ENCODE measurements at places on chromosomes 1 and 21. TPM values are rescaled to one million over a fixed set of nuclear protein-coding genes. Genes with fewer than 3 reads are reported as not detected.

Gene KIF17
- 6.1 TPM for polyA plus RNA-seq

Gene MATN1
- polyA plus RNA-seq = 0.55 TPM

- DNase-seq = no peak
These were observed 304.4 kb downstream of the NFIA start for GRCh38 chr1:61386770-61387169.

DNA sequence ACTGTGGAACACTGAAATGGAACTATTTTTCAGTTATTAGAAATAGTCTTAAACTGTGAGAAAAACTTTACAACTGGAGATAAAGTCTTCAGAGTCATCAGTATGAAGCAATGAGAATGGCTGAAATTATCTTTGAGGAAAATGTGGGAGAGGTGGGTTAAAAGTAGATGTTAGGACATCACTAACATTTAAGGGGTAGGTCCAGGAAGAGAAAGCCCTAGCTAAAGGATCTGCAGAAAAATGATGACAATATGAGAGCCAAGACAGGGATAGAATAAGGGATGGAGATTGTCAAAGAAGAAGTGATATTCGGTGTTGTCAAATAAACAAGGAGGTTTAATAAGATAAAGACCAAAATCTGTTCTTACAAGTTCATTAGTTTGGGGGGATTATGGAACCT lies 123.3 kb upstream of the GPR52 start:
- DNase-seq = no peak

DNA sequence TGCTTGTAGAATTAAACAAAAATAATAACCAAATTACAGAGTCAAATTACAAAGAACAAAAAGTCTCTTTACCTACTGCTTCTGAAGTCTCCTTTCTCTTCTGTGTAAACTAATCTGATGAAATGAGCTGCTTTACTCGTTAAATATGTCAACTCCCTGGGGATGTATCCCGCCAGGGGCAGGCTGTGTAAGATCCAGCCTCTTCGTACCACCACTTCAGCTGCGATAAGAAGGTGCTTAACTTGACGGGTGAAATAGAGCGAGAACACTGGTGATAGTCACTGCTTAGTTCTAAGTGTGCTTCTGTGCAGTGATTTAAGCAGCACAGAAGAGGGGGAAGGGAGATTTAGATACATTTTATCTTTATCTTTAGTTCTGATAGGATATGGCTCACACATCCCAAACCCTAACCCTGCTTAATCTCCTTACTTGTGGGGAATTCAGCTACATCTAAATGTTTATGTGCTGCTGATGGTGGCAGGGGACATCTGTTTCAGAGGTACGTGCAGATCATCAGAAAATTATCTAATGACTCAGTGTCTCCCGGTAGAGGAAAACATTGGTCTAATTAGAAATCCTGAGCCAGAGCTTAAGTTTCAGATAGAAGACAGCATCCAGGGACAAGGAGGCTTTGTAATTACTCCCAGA lies 46.0 kb downstream of the RHOU start:
- DNase-seq = peak; percentile 26

Gene ZNF326
- 99.9 TPM for polyA plus RNA-seq

Gene TMEM125
- polyA plus RNA-seq = 47.5 TPM

GRCh38 chr1:3080053-3080955 lies 11.3 kb downstream of the PRDM16 start:
- DNase-seq = no peak

DNA sequence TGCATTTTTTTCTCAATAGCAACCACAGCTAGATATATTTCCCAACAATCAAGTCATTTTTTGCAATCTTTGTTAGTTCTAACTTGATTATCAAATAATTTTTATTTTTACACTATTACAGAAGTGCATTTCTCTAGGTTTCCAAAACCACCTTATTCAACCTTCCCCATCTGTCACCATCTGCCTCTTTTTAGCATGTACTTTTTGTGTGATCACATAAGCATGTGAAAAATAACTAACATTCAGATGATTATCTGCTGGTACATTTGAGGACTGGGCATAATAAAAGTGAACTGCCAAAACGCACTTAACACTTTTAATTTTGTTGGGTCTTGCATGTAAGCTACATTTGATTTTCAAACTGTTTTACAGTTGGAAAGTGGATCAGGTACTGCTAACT lies 291.5 kb downstream of the AKT3 start:
- DNase-seq = no peak

Gene ADAMTSL4
- 24.2 TPM for polyA plus RNA-seq

Gene FCGR2B
- polyA plus RNA-seq = 0.44 TPM

Measured in right lung (tissue), 10 donors.